ENCODE measurements at places on chromosomes 1 and 21. TPM values are rescaled to one million over a fixed set of nuclear protein-coding genes. Genes with fewer than 3 reads are reported as not detected.

DNA sequence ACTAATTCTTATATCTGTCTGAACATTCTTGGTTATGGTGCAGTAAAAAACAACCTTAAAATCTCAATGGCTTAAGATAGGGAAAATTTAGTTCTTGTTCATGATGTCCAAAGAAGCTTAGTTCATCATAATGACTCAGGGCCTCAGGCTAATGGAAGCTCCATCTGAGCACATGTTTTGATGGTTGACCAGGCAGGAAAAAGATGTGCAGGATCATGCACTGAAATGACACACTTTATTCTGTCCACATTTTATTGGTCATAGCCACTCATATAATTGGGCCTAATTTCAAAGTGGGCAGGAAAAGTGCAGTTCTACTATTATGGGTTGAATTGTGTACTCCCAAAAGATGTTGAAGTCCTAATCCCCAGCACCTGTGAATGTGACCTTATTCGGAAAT is 198.2 kb downstream of the CENPF start:
- no peak for DNase-seq

DNA sequence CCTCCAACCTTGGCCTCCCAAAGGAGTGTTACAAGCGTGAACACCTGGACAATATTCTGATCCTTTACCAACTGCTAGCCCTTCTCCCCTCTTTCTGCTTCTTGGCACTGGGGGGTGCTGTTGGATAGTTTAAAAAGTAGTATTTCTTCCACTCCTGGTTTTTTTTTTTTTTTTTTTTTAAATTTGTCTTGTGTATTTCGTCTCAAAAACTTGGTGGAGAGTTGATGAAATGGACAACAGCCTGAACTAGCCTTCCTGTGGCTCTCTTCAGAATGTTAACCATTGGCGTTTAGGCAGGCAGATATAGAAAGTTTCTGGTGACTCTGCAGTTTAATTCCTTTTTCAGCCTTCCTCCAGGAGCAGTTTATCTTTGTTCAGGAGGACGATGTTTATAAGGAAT is 69.7 kb upstream of the USP24 start:
- DNase-seq, result peak; percentile 47

LMOD1 gene
- not detected for total RNA-seq

- no peak for DNase-seq
Observed at GRCh38 chr21:32087447-32087846, 191.4 kb downstream of the MIS18A start.

DNA sequence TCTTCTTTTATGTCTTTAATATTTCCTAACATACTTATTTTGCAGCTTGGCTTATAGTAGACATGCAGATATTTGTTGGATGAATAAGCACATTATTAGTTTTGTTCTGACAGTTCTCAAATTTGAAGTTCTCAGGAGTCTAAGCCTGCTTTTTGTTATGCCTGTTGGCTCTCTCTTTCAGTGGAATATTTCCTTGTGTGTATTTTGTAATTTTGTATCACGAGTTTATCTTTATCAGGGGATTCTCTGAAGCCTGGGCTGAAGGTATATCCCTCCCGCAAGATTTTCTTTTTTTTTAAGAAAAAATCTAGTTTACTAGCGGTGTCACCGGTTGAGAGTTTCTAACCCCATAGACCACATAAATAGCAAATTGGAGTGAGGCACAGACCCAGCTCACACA is 105.9 kb downstream of the RGL1 start:
- DNase-seq, result no peak

SYT14 gene
- under 0.01 TPM for total RNA-seq

RPAP2 gene
- 31.0 TPM for total RNA-seq

TFF2 gene
- total RNA-seq, result not detected

DNA sequence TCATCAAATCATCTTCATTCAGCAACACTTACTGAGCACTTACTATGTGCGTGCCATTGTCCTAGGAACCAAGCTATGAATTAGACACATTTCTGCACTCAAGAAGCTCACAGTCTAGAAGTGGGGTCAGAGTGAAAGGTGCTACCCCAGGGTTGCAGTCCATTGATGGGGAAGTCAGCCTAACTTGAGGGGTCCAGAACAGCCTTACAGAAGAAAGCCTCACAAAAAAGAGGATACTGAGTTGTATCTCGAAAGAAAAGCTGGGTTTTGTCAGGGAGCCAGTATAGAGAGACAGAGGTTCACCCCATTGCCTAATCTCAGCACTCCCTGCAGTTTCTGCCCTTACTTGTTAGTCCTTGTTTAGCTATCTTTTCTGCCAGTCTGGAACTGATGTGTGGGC is 153.1 kb upstream of the JUN start:
- DNase-seq, result no peak

- DNase-seq, result peak; percentile 81
Observed at GRCh38 chr21:16588433-16588860, 858.7 kb downstream of the USP25 start.

- DNase-seq, result no peak
Observed at GRCh38 chr21:26679284-26679683, 106.2 kb upstream of the CYYR1 start.

GRCh38 chr1:159930216-159930615 is 4.9 kb upstream of the TAGLN2 start:
- no peak for DNase-seq

DNA sequence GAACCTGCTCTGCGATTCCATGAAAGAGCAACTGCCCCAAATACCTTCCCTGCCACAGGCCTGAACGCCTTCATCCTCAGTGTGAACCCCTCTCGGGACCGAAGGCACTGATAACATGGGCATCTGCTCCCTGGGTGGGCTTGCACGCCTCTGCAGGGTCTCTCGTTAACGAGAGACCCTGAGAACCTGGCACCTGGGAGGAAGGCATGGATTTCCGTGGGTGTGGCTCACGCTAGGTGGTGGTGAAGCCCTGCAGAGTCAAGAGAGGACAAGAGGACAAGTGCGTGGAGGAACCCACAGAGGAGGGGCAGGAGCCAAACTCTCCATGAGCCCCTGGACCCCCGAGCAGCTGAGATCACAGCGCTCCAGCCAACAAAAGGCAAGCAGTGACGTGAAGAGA is 26.8 kb upstream of the COL6A2 start:
- DNase-seq, result no peak

- DNase-seq, result no peak
Observed at GRCh38 chr1:56189454-56189853, 389.9 kb downstream of the PLPP3 start.

DNA sequence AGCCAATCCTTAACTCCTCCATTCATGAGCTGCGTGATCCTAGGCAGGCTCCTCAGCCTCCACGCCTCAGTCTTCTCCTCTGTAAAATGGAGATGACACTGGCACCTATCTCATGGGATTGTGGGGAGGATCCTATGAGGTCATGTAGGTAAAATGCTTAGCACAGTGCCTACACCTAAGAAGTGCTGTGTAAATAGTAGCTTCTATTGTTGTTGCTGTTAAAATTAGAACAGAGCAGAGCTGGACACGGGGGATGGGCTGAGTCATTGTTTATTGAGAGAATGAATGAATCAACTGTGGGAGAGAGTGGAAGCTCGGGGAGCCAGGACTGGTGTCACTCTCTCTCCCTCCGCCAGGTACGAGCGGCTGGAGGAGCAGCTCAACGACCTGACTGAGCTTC is 43.0 kb downstream of the TMCC2 start:
- DNase-seq, result no peak

PMVK gene
- 9.7 TPM for total RNA-seq

MYCL gene
- 0.77 TPM for total RNA-seq

DNA sequence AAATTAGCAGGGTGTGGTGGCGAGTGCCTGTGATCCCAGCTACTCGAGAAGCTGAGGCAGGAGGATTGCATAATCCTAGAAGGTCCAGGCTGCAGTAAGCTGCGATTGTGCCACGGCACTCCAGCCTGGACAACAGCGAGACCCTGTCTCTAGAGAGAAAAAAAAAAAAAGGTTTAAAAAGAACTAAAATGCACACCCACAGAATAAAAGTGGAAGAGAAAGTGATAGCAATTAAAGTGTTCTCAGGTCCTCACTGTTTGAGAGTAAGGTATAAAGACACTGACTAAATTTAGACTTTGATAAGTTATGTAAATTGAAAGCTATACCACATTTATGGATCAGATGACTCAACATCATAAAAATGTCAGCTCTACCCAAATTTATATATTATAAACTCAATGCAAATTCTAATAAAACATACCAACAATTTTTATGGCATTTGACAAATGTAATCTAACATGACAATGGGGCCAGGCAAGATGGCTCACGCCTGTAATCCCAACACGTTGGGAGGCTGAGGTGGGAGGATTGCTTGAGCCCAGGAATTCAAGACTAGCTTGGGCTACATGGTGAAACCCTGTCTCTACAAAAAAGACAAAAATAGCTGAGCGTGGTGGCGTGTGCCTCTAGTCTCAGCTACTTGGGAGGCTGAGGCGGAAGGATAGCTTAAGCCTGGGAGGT is 11.8 kb downstream of the ZBTB17 start:
- DNase-seq, result no peak

GRCh38 chr1:209134001-209134400 is 449.5 kb upstream of the CAMK1G start:
- no peak for DNase-seq

DNA sequence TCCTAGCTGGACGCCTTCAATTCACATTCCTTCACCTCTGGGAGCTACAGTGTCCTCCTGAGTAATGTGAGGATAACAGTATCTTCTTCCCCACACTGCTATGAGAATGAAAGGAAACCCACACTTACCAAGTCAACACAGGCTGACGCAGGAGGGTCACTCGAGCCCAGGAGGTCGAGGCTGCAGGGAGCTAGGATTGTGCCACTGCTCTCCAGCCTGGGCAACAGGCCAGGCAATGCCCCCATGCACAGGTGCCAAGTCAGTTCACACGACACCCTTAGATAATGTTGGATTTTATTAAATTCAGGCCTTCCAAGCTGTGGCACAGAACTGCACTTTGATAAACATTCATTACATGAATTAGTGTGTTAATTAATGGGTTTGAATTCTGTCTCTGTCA is 31.9 kb downstream of the MATN1 start:
- no peak for DNase-seq
